ENCODE measurements at places on chromosomes 12 and 14.

DNA sequence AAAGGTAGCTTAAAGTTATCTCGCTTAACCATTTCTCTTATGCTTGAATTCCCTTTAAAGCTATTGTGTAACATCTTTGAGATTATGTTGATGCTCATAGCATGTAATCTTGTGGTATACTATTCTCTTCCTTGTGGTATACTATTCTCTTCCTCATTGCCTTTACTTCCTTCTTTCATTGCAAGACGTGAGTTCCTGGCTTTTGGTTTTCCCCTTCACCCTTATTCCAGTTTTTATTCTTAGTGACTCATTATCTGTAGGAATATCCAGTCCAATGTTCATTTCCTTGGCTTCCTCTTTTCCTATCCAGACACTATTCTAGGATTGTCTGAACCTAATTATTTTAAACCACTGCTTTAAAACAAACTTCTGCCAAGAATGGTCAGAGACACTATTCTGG, 564.0 kb downstream of the CCER1 start:
- DNase-seq, result no peak

DNA sequence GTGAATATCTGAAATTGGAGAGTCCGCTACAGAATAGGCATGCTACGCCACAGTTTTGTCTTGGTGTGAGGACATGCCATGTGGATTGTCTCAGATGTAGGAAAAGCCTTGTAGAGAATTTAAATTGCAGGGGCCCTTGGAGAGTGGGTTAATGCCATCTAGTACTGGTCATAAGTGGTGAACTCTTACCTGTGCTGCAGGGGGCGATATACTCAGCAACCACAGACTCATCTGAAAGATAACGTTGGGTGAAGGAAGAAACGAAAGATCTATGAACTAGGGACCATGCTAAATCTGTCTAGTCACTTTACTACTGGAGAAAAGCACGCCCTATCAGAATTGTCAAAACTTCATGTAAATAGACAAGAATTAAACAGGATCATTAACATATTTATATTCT, 33.7 kb upstream of the A2M start:
- DNase-seq, result no peak

GRCh38 chr12:32305163-32305562, 94.2 kb upstream of the FGD4 start:
- DNase-seq, result no peak

GRCh38 chr12:11906286-11906935, 164.3 kb upstream of the BCL2L14 start:
- no peak for DNase-seq

DNA sequence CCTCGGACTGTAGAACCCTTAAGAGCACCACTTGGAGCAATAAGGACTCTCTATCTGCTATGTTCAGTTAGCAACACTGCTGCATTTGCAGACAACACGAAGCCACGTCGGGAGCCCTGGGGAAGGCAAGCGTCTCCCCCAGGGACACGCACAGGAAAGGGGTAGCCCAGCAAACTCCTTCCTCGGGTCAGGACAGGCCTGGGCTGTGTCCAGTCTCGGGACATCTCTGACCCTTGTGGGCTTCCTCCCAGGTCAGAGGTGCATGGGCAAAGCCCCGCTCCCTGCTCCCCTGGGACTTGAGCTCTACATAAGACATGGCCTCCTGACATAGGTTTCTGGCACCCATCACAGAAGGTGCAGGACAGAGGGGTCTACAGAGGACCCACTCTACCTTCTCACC, 119.5 kb downstream of the PIWIL1 start:
- no peak for DNase-seq
